ENCODE measurements at places on chromosomes 5 and 9.

- no peak for DNase-seq
Observed at GRCh38 chr5:157443041-157443549, 16.9 kb upstream of the NIPAL4 start.

- DNase-seq: no peak
Observed at GRCh38 chr5:67297376-67297775, 100.8 kb upstream of the CD180 start.

DNA sequence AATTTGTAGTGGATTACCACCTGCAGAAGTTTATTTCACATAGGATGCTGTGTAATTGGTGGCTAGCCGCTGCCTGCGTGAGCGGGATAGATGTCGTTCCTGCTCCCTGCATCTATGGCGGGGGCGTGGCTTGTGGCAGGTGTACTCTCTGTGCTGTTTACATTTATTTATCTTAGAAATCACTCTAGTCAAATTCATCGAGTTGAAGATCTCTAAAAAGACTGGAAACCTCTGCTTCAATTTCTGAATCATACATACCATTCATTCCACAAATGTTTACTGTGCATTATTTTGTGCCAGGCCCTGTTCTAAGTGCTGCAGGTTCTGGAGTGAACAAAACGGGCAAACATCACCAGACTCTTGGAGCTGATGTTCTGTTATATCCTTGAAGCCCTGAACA lies 11.9 kb downstream of the ROPN1L start:
- DNase-seq: no peak

DNA sequence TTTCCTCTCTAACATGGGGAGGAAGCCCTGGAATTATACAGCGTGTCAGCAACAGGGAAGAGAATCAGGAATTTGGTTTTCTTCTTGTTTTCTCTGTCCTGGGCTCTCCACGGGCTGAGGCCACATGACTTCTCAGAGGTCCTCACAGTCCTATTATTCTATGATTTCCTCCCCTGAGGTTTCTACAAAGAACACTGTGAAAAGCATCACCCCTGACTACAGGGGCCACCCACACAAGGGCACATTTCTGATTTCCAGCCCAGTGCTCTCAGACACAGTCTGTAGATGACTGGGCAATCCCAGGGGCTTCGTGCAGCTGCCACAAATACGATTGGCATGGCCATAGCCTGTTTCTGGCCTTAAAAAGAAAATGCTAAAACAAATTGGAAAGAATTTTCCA lies 284.9 kb downstream of the CEMIP2 start:
- no peak for DNase-seq

- no peak for DNase-seq
Observed at GRCh38 chr9:111298111-111298510, 31.9 kb downstream of the OR2K2 start.

GRCh38 chr5:141637123-141637766 lies 448 bp downstream of the RELL2 start:
- peak; percentile 17 for DNase-seq

DNA sequence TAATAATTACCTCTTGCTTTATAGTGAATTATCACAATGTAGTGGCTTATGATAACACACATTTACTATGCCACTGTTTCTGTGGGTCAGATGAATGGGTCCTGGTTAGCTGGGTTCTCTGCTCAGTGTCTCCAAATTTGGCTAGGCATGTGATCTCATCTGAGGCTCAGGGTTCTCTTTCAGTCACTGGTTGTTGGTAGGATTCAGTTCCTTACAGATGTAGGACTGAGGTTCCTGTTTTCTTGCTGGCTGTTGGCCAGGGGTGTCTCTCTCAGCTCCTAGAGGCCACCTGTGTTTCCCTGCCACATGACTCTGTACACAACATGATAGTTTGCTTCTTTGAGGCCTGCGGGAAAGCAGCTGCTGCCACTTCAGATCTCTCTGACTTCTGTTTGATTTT lies 7.1 kb downstream of the NFX1 start:
- DNase-seq: no peak

DNA sequence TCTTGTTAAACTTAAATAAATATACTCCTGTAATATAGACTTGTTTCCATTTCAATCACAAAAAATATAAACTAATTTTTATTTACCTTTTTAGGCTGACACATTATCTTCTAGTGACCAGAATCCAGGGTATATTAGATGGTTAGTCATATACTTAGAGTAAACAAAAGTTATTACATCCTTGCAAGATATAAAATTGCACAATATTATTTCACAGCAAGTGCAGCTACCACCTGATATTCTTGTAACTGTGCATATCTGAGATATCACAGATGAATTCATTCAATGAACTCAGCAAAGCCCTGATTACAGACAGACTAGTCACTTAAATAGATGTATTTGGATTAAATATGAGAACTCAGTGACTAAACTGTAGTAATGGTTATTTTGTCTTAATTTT lies 25.6 kb upstream of the ARRDC3 start:
- no peak for DNase-seq

DNA sequence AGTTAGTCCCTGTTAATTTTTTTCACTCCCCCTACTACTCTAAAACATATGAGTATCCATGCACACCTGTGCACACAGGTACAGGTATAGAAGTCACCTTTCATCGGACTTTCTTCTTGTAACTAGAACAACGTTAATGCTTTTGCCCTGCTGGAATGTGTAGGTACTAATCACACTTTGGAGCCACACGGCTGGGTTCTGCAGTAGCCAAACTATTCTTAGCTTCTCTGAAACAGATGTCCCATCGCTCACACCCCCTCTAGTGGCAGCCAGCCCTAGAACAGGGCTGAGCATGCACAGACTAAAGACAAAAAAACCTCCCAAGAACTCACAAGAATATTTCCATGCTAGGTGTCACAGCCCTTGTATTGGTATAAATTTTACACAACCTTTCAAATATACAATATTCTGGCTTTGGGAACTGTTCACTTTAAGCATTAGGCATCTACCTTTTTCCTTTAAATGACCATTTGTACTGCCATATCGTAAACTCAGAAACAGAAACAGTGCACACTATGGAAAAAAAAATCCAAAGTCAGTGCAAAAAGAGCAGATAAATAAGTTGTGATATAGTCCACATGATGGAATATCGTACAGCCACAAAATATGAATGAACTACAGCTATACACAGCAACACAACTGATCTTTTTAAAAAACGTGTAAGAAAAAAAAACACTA lies 64.0 kb downstream of the RETREG1 start:
- peak; percentile 19 for DNase-seq

DNA sequence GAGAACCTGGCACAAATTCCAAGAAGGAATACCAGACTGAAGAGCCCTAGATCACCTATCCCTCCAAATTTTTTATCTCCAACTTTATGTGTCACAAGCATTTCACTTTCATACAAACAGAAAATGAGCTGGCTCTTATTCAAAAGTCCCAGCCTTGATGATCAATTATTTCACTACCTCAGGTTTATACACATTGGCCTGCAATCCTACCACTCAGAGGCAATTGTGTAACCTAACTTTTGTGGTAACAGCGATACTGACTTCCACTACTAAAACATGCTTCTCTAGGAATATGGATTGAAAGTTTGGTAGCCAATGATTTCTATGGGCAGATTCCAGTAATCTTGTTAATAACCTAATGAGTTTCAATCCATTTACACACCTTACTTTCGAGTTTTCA lies 10.5 kb downstream of the RNF38 start:
- DNase-seq: no peak

GRCh38 chr5:156481741-156482140 lies 154.8 kb downstream of the SGCD start:
- no peak for DNase-seq

GRCh38 chr9:111975709-111976108 lies 79.1 kb downstream of the UGCG start:
- no peak for DNase-seq

DNA sequence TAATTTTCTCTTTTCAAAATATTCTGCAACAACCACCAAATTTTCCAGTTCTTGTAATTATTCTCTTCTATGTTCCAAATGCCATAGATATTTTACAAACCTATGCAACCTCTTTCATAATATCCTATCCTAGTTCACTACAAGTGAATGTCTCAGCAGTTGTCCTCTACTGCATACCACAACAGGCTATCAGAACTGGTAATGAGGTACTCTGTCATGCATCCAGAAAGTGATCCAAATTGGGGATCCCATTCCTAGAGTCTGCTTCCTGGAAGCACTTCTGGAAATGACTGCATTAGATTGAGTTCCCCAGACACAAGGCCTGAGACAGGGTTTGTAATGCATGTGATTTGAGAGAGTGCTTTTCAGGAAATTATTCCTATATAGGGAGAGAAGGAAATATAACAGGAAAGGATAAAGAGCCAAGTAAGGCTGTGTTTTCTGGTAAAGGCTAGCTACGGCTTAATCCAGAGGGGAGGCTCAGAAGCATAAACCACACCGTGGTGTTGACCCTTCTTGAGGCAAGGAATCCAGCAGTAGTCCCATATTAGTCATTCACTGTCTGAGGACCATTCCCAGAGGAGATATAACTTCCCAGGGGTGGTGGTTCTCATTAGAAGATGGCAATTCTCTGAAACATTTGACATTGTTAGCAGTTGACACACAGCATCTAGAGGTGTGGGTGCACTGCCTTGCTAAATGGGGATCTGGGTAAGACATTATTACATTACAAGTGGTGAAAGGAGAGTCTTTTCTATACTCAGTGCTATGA lies 80.3 kb upstream of the FST start:
- DNase-seq: no peak

DNA sequence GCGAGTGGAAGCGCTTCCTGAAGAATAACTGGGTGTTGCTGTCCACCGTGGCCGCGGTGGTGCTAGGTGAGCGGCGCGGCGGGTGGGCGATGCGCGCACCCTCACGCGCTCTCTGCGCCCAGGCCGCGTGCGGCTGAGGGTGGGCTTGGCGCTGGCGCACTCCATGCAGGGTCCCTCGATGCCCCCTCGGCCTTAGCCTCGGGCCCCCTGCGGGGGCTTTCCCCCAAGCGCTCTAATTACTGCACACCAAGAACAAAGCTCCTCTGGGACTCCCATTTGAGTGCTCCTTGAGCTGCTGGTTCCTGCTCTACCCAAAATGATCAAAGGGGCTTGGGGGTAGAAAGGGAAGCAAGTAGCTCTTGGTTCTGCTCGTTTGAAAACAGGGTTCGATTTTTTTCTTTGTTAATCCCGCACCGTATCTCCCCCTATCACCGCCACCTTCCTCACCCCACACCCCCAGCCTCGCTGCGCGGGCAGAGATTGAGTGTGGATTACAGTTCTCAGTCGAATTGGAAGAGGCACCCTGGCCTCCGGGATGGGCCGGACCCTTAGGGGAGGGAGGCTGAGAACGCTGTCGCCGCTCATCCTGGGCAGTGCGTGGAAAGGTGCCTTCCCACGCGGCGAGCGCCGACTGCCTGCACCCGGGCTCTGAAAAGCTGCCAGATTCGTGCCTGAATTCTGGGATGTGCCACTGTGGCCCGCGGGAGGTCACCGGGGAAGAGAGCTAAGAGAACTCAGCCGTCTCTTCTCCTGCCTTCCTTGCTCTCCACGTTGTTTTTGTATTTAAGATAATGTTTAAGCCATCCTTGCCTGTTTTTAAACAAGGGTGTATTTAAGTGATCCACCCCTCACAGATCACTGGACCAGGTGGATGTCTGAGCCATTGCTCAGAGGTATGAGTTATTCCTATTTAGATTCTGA lies 697 bp downstream of the SLC1A1 start:
- no peak for DNase-seq

DNA sequence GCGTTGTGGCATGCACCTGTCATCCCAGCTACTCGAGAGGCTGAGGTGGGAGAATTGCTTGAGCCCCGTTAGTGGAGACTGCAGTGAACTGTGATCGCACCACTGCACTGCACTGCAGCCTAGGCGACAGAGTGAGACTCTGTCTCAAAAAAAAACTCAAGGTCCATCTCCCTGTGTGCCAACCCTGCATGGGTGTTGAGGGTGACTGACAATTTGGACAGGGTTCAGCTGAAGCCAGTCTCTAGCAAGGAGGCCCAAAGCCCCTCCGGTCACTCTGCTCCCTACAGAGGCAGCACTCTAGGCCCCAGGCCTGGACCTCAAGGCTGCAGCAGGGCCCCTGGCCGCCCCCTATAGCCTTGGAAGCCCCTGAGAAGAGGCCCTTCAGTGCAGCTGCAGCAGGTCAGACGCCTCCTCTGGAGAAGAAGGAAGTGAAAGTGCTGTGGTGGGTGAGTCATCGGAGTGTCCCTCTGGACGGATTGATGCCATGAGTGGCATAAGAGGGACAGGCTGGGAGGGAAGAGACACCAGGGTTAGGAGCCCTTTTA lies 39.2 kb upstream of the NEK6 start:
- no peak for DNase-seq

DNA sequence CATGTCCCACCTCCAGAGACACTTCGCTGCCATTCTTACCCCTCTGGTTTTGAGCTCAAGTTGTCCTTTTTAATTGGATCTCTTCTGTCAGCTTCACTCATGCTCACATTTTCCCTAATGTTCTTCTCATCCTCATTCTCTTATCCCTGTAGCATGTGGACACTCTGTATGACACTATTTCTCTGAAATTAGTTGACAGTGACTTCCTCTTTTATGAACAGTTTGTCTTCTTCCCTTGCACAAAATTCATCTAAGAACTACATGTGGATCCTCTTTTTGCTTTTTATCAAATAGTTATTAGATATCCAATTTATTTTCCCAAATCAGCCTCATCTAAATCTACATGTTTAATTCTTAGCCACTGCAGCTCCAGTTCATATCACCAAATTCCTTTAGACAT lies 676.2 kb downstream of the MAT2B start:
- no peak for DNase-seq

- no peak for DNase-seq
Observed at GRCh38 chr9:38066197-38066913, 2.7 kb downstream of the SHB start.

- no peak for DNase-seq
Observed at GRCh38 chr5:126182971-126183695, 240.1 kb upstream of the GRAMD2B start.

DNA sequence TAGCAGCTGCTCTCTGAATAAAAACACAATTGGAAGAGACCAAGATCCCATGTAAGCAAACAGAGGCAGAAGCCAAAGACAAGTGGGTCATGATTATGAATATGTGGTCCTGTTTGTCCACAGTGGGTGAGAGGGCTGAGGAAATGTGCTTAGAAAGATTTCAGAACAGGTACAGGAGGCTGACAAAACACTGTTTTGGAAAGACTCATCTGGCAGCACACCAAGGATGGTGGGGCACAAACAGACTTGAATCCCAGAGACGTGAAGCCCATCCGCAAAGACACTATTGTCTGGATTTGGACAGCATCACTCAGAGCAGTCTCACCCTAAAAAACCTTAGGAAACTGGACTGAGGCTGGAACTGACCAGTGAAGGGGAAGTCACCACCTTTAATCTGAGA lies 85.0 kb downstream of the ADRB2 start:
- no peak for DNase-seq

DNA sequence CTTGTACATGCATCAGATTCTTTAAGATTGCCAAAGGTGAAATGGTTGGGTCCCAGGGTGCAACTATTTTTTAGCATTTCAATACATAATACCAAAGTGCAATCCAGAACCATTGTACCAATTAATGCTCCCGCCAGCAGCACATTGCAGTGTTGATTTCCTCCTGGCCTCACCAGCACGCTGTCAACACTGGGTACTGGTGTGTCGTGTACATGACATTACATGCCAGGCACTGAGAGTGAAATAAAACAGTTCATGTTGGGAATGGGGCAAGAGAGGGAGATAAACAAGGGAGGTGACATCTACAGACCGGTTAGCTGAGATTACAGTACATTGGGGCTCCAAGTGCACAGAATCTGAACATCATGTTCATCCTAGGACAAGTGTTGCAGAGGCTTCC lies 37.8 kb downstream of the HMGCS1 start:
- no peak for DNase-seq

Measured in stimulated activated CD8-positive, alpha-beta memory T cell treated with anti-CD3 and anti-CD28 coated beads, Interleukin-7, amount 100 ng/mL, for 24 hours (primary cell).